ENCODE measurements at places on chromosomes 16 and 17.

- no peak for DNase-seq
These were observed 33.9 kb downstream of the STX8 start for GRCh38 chr17:9541718-9542117.

DNA sequence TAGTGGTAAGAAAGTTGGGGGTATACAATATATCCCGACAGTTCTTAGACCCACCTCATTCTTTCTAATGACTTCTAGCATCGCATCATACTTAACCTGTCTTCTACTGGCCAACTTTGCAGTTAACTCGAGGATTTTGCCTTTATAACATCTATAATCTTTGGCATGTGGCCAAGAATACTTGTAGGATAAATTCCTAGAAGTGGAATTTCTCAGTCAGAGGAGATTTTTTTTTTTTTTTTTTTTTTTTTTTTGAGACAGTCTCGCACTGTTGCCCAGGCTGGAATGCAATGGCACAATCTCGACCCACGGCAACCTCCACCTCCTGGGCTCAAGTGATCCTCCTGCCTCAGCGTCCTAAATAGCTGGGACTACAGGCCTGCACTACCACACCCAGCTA lies 253.5 kb downstream of the MRTFB start:
- DNase-seq = no peak

GRCh38 chr16:80670170-80670865 lies 129.5 kb downstream of the DYNLRB2 start:
- DNase-seq = no peak

DNA sequence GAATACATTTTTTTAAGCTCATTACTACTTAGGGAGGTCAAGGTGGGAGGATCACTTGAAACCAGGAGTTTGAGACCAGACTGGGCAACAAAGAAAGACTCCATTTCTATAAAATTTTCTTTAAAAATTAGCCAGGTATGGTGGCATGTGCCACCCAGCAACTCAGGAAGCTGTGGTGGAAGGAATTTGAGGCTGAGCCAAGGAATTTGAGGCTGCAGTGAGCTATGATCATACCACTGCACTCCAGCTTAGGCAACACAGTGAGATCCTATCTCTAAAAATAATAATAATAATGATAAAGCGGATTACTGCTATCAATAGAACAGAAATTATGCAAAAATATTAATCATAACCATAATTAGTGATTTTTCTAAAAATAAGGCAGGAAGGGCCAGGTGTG lies 170.3 kb downstream of the COPRS start:
- DNase-seq = no peak

DNA sequence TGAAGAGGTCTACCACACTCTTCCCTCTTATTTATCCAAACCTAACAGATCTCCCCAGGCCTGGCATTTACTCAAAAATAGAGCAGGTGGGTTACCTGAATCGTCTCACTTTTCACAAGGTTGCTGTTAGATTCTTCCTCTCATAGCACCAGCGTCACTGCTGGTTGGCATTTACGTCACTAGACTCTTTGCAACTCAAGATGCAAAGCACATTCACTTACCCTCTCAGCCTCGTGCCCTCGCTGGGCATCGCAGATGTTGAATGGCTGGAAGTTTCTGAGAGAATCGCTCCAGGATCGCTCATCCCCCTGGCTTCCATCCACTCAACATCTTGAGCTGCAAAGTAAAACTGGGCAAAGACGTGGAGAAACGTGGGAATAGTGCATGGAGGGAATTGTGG lies 21.9 kb downstream of the GSG1L start:
- no peak for DNase-seq

DNA sequence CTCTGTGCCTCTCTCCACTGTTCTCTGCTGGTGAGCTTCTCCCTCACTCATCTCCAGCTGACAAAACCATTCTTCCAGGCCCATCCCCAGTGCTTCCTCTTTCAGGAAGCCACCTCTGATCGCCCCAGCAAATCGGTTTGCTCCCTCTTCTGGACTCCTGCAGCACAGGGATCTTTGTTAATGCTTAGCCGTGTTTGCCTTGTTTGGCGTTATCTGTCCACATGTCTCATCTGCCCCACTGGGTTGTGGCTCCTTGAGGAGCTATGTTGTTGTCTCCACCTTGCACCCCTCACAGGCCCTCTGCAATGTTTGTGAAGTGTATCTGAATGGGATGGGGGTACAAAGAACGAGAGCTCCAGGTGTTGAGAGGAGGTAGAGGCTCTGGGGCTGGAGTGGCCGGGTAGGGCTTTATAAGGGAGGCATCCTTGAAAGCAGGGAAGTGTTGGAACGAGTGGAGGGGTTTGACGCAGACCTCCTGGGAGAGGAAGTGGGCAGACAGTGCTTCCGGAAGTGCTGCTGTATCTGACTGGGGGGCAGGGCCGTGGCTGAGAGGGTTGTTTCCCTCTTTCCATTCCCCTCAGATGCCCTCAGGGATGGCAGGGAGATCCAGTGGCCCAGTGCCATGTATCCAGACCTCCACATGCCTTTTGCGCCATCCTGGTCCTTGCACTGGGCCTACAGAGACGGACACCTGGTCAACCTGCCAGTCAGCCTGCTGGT lies 27.8 kb downstream of the CASKIN2 start:
- DNase-seq = no peak

DNA sequence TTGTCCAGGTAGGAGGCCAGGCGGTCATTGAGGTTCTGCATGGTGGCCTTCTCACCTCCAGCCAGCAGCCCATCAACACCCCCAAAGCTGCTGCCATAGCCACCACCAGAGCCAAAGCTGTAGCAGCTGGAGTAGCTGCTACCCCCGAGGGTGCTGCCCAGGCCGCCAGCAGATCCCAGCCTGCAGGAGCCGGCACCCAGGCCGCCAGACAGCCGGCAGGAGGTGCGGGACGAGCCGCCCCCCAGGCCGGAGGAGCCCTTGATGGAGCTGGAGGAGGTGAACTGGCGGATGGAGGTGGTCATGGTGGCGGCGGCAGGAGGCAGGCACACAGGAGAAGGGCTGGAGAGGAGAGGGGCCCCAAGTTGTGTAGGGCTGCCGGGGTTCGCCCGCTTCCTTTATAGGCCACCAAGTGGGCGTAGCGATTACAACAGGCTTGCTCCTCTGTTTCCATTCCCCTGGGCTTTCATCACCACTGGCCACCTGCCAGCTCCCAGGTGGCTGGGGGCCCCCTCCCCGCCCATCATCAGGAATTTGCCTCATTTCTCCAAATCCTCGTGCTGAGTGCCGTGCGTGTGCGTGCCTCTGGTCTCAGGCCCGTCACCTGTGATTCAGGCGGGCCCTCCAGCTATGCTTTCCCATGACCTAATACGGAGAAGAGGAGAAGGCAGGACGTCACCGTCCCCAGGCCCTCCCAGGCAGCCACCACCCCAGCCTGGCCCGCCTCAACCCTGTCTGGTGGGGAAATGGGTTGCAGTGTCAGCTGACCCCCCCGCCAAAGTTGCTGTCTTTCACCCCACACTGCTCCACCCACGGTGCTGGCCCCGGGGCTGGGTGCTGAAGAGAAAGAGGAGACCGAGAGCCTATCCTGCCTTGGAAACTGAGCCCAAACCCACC lies at the start of gene KRT17:
Gene KRT17, minus strand, starts transcription at position 368 of the 894 bp plus-strand sequence. Its CDS starts 66 bp downstream, at position 302.
- no peak for DNase-seq

- no peak for DNase-seq
These were observed 51.6 kb upstream of the CRISPLD2 start for GRCh38 chr16:84768061-84768807.

DNA sequence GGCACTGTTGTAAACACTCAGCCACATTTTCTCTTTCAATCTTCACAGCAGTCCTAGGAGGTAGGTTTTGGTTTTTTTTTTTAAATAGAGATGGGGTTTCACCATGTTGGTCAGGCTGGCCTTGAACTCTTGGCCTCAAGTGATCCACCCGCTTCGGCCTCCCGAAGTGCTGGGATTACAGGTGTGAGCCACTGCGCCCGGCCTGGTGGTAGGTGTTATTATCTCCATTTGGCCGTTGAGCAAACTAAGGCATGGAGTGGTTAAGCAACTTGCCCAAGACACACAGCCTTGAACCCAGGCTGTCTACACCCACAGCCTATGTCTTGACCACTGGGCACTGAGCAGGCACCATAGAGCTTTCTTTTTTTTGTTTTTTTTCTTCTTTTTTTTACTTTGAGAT lies 8.6 kb downstream of the SGCA start:
- DNase-seq = no peak

DNA sequence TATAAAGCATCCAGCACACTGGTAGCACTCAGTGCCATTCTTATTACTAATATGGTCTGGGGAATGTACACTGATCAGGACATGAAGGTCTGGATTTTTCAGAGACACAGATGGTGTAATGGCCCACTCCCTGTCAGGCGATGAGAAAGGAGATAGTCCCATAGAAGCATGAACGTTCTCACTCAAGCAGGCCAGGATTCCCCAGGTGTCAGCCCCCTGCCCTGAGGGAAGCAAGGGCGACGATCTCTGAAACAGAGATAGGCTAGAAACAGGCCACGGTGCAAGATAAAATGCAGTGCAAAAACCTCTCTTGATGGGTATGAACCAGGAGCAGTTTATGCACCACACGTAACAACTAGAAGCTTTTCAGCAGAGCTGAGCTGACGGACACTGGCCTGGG lies 10.6 kb downstream of the PRPSAP1 start:
- no peak for DNase-seq

- DNase-seq = no peak
These were observed 4.4 kb upstream of the DHX40 start for GRCh38 chr17:59561042-59561441.

DNA sequence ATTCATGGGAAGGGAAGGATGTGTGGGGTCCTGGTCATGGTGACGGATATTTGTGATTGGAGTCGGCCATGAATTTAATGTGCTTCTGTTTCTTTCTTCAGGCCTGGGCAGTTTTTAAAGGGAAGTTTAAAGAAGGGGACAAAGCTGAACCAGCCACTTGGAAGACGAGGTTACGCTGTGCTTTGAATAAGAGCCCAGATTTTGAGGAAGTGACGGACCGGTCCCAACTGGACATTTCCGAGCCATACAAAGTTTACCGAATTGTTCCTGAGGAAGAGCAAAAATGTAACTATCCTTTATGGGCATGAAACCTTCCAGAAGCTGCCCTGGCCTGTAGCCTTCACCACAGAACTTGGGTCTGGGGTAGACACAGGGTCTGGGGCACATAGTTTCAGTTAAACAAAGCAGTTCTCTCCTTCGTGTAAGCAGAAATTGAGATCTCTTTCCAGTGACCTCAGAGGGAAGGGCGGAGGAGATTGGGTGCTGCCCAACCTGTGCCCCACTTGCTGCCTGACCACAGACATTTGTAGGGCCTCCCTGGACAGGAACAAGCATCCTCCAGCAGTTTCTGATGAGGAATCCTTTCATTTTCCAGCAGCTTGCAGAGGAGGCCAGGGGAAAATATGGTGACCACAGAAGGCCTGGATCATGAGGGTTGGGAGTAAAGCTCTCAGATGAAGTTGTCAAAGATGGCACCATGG lies 10.1 kb downstream of the IRF8 start:
- DNase-seq = no peak

GRCh38 chr17:41147531-41148204 lies 2.0 kb downstream of the KRTAP4-5 start:
- no peak for DNase-seq

GRCh38 chr16:2027024-2028010 lies 615 bp downstream of the NHERF2 start:
- DNase-seq = no peak

GRCh38 chr17:6496116-6496481 lies 51.8 kb downstream of the PIMREG start:
- DNase-seq = peak; percentile 37

DNA sequence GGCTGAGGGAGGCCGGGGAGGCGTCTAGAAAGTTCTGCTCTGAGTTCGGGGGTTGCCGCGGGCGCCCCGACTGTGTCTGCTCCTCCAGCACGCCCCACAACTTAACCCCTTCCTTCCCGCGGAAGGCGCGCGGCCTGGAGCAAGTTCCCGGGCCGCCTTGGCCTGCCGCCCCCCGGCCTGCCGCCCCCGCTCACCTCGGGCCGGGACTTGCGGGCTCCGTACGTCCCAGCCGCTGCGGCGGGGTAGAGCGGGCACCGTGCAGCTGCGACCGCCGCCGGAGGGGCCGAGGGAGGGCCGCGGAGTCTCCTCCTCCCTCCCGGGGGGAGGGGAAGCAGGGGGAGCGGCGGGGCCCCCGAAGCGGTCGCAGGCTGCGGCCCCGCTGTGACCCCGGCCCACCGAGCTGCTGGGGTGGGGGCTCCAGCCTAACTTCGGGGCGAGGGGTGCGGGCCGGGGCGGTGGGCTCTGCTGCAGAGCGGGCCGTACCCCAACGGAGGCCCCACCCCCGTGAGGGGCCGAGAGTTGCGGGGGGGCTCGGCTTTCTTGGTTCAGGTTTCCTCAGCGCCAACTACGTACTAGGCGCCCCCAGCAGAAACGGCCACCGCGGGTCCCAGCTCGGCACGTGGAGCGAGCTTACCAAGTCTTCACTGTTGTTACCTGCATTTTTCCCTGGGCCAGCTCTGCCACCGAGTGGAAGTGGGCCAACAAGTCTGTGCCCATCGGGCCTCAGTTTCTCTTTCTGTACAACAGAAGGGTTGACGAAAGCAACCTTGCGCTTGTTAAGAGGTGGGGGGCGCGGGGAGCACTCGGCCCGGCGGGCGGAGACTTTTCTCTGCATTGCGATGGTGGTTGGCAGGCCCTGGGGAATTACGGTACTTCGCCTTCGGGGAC lies at the start of gene CCDC102A:
Gene CCDC102A, minus strand, starts transcription at position 266 of the 888 bp plus-strand sequence. CDS start 7,394 bp downstream, outside the sequence.
- DNase-seq = no peak

DNA sequence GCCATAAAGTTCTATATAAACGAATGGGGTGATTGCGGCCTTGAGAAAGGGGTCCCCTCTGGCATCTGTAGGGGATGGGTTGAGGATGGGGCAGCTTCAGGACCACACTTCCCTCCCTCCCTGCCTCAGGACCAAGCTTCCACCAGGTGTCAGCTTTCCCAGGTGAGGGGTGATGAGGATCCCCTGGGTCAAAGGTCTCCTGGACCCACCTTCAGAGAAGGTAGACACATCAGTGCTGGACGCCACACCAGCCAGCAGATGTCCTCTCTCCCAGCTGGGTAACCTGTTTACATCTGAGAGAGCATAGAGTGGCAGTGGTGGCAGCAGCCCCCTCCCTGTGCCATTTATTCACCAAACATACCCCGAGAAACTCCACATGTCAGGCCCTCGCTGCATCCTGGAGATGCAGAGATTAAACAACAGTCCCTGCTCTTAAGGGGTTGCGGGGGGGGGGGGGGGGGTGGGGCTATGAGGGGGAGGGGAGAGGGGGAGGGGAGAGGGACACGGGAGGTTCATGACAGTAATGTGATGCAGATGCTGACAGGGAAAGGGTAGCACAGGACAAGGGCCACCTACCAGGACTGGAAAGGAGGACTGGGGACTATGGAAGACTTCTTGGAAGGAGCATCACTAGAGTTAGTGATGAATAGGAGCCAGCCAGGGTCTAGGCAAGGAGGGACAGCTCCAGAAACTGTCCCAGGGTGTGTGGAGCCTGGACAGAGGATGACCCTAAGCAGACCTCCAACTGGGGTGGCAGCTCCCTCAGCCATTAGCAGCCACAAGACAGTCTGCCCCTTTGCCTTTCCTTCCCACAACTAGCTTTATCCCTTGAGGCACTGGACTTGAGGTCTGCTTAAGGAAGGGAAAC lies 5.0 kb downstream of the PROCA1 start:
- DNase-seq = no peak

GRCh38 chr17:1368588-1368987 lies 31.4 kb downstream of the YWHAE start:
- DNase-seq = no peak

- DNase-seq = no peak
These were observed 183.5 kb upstream of the CPHXL start for GRCh38 chr16:75909746-75910145.

GRCh38 chr17:43952724-43953666 lies 745 bp downstream of the PYY start:
- no peak for DNase-seq

Measured in GM12864 (cell line).